ENCODE measurements at places on chromosomes 11 and 22. TPM values are rescaled to one million over a fixed set of nuclear protein-coding genes. Genes with fewer than 3 reads are reported as not detected.

GRCh38 chr11:132123854-132124835, 753.7 kb downstream of the NTM start:
- H3K36me3 ChIP-seq: no peaks in the 10 kb centered on the region
- no peak overlapping the region for H3K27ac ChIP-seq
- no peaks in the 10 kb centered on the region for H3K27me3 ChIP-seq
- H3K4me1 ChIP-seq: no peaks in the 10 kb centered on the region
- DNase-seq: no peak
- no peak overlapping the region for H3K4me3 ChIP-seq

GRCh38 chr22:35399114-35399677, 744 bp upstream of the MCM5 start:
- no peaks in the 10 kb centered on the region for H3K27me3 ChIP-seq
- peaks cover 7% of the 10 kb centered on the region for H3K36me3 ChIP-seq
- DNase-seq: no peak
- H3K27ac ChIP-seq: peak overlapping the region; percentile 92

DNA sequence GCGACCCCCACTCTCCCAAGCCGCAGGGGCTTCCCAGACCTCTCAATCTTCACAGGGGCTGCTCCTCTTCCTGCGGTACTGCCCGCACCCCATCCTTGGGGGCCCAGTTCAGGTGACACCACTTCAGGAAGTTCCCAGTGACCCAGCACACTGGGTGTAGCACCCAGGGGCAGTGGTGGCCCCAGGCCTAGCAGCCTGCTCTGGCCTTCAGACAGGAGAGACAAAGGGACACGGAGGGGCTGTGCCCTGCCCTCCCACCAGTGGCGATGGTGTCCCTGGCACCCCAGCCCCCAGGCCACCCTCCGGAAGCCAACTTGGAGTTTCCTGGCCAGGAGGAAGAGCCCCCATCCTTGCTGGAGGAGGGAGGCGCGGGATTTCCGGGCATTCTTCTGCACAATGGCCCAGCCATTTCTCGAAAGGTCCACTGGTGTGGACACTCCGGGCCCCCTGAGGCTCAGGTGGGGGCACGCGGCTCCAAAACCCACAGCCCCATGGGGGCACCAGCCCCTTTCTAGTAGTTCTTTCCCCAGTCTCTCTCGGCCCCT, 978 bp upstream of the CLDN5 start:
- peaks cover 16% of the 10 kb centered on the region for H3K27me3 ChIP-seq
- no peak overlapping the region for H3K4me3 ChIP-seq
- H3K27ac ChIP-seq: no peak overlapping the region
- no peaks in the 10 kb centered on the region for H3K36me3 ChIP-seq

DNA sequence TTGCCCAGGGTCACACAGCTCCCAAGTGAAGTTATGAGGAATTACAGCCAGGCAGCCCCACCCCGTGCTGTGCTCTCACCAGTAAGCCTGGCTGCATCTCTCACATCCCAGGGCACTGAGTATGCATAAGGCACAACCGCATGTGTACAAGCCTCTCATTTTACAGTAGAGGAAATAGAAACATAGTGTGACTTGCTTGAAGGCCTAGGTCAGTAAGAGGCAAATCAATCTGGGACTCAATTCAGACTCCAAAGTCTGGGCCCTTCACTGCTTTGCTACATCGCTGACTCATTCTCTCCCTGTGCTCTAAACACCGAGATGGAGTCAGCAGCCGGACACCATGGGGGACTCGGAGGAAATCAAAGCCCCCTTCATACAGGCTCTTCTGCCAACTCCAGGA, 7.9 kb downstream of the ABTB2 start:
- H3K4me3 ChIP-seq: no peak overlapping the region
- H3K4me1 ChIP-seq: peaks cover 10% of the 10 kb centered on the region
- no peak overlapping the region for H3K27ac ChIP-seq
- peaks cover 30% of the 10 kb centered on the region for H3K27me3 ChIP-seq
- DNase-seq: no peak

Gene KDM4E
- not detected for total RNA-seq
